NCI-H226 (cell line): ENCODE measurements at places on chromosomes 13 and 19.
A peak's percentile ranks its signal among the peaks of the same experiment; 100 is the strongest.

DNA sequence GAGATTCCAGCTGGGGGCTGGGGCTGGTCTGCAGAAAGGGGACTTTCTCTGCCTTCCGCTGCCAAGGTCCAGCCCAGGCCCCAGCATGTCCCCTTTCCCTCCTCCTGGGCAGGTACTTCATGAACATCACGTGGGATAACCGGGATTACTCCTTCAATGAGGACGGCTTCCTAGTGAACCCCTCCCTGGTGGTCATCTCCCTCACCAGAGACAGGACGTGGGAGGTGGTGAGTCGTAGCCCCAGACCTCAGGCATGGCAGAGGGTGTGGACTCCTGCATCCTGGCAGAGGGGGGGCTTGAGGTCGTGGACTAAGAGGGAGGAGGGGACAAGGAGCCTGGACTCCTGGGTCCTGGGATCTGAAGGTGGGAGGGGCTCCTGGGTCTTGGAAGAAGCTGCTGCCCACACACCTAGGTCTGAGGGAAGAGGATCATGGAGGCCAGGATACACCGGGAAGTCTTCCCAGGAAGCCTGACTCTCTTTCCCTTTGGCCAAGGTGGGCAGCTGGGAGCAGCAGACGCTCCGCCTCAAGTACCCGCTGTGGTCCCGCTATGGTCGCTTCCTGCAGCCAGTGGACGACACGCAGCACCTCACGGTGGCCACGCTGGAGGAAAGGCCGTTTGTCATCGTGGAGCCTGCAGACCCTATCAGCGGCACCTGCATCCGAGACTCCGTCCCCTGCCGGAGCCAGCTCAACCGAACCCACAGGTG is 20.6 kb downstream of the GRIN2D start:
- peak; percentile 56 for DNase-seq

GRCh38 chr19:29665826-29666577 is 741 bp downstream of the PLEKHF1 start:
- peak; percentile 37 for DNase-seq

DNA sequence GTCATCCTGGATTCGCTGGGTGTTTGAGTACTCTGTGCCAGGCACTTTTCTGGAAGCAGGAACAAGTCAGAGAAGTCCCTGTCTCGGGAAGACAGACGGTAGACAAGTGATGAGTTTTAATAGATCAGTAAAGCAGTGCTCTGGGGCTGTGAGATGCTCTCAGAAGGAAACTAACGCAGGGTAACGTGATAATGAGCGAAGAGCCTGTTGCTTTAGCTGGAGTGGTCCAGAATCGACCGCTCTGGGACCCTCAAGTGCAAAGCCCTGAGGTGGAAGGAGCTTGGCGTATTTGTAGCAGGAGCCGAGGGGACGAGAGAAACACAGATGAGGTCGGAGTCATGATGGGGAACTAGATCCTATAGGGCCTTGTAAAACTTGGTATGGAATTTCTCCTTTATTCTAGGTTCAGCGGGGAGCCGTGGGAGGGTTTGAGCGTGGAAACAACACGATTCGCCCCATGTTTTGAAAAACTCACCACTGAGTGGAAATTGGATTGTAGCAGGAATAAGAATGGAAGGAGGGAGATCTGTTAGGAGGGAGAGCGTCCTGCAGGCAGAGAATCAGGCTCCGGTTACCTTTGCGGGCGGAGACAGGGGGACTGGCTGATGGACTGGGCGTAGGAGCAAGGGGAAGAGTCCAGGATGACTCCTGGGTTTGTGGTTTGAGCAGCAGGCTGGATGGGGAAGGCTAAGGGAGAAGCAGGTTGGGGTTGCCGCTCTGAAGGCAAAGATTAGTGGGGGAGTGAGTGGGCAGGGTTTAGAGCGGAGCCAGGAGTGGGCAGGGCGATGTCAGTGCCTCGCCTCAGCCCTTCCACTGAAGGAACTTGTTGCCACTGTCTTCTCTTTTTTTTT is 763 bp downstream of the POLD1 start:
- peak; percentile 69 for DNase-seq

DNA sequence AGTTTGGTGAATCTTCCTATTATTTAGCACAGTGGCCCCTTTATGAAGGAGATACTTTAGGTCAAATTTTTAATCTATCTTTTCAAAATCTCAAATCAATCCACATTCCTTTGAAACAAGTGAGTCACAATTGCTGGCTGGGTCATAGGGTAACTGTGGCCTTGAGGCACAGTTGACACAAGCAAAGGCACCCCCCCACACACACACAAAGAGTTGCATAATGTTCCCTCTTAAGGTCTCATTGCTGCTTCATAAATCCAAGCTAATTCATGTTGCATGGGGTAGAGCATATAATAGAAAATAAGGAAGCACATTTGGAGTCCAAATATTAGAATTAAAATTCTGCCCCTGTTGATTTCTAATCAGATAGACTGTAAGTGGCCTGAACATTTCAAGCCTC is 171.5 kb downstream of the DLEU7 start:
- DNase-seq: no peak

DNA sequence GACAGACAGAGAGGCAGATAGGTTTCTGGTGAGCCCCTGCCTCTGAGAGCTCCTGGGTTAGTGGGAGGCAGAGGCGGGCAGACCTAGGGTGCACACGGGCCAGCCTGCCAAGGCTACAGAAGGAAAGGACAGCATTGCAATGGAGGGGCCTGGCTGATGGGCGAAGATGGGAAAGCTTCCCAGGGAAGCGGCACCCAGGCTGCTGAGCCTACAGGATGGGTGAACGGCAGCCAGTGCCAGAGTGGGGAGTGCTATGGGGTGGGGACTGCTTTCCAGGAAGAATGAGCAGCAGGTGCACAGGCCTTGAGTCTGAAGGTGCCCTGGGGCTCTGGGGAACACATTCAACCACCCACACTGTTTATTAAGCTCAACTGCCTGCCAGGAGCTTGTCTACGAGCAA is 702 bp upstream of the MAG start:
- DNase-seq: no peak

GRCh38 chr19:53333463-53334449 is at the start of gene ZNF845:
ZNF845 (plus strand) TSS chr19:53333749; CDS start chr19:53341308, 7,559 bp downstream.
- peak; percentile 87 for DNase-seq

DNA sequence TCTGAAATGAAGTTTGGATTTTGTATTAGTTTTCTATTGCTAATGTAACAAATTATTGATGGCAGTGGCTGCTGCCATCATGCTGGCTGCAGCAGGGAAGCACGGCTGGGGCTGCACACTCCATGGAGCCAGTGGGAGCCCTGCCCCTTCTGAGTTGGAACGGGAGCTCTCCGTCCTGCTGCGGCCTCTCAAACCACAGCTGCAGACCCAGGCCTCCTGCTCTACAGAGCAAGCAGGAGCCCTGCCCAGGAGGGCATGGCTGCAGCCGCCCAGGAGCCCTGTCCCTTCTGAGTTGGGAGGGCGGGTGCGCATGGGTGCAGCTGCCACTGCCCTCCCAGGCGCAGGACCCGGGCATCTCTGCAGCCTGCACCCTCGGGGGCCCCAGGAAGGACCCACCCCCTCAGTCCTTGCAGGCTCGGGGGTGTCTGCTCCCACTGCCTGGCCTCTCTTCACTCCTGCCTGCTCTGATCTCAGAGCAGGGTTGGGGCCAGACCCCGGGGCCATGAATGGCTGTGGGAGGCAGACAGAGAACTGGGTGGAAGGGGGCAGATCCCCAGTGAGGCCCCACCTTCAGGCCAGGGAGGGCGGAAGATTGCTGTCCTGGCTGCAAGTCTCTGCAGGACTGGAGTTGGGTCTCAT is 21.0 kb upstream of the ESD start:
- no peak for DNase-seq

GRCh38 chr19:50797781-50798658 is 7.8 kb downstream of the ACP4 start:
- DNase-seq: no peak

- DNase-seq: no peak
These were observed 10.6 kb downstream of the FCGBP start for GRCh38 chr19:39923862-39924261.

- DNase-seq: no peak
These were observed 16.4 kb downstream of the FREM2 start for GRCh38 chr13:38703255-38703654.

- DNase-seq: no peak
These were observed 1070.6 kb downstream of the PCDH9 start for GRCh38 chr13:66159511-66159910.

DNA sequence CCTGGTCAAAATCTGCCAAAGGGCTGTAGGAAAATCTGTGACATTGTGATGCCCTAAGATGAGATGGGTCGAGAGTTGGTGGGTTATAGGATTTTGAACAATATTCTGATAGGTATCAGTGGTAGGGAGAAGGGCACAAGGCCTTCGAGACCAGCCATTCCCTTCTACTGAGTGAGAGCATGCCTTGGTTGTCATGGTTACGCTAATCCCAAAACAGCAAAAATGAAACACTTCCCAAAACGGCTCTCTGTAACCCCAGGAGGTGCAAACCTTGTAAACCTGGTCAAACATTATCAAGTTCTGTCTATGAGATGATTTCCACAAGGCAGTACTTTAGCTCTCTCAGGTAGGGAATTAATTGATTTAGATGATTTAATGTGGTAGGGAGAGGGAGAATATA is 158.7 kb upstream of the RNF113B start:
- no peak for DNase-seq

GRCh38 chr13:97142452-97142851 is 79.7 kb upstream of the MBNL2 start:
- no peak for DNase-seq

- no peak for DNase-seq
These were observed 138.3 kb upstream of the RFC3 start for GRCh38 chr13:33679658-33680012.

DNA sequence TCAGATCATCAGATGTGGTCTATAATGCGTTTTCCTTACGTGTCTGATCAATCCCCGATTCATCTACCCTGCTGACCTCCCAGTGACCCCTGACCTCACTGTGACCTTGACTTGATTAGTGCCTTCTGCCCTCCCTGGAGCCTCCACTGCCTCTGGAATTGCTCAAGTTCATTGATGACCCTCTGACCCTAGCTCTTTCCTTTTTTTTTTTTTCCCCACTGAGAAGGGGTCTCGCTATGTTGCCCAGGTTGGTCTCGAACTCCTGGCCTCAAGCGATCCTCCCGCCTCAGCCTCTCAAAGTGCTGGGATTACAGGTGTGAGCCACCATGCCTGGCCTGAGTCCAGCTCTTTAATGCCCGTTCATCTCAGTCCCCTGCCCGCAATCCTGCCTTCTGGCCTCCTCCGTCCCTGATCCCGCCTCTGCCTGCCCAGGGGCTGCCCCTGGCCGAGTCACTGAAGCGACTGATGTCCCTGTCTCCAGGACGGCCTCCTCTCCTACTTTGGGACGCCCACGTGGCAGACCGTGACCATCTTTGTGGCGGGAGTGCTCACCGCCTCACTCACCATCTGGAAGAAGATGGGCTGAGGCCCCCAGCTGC is 4.0 kb upstream of the FTL start:
- DNase-seq: no peak

- DNase-seq: peak; percentile 58
These were observed 871.4 kb upstream of the GPC6 start for GRCh38 chr13:92355213-92355612.

GRCh38 chr19:50532952-50533351 is 19.2 kb upstream of the ASPDH start:
- no peak for DNase-seq

- DNase-seq: no peak
These were observed 107.4 kb upstream of the DOCK9 start for GRCh38 chr13:99085139-99085807.

- DNase-seq: no peak
These were observed 101.2 kb downstream of the ZNF536 start for GRCh38 chr19:30473334-30473867.

DNA sequence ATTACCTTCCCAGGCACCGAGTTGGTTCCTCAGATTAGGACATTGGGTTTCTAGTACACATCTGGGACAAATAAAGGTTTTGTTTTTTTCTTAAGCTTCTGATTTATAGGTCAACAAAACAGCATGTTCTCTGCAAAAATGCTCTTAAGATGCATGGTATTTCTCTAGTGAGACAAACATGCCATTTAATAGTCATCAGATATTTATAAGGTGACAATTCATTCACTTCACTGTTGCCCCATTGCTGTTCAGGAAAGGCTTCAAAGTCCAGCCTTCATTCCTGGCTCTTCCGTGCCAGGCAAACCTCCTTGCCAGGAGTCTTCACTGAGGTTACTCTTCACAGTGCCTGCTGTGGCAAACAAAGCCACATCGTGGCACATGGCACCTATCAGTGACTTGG is 156.3 kb upstream of the FNDC3A start:
- DNase-seq: no peak

- peak; percentile 9 for DNase-seq
These were observed at the start of gene PALM for GRCh38 chr19:708154-709143. PALM (plus strand) TSS chr19:708935; CDS start chr19:709147, 212 bp downstream.

- no peak for DNase-seq
These were observed 8.4 kb downstream of the PALM3 start for GRCh38 chr19:14053500-14053899.

- peak; percentile 86 for DNase-seq
These were observed 109.8 kb downstream of the KL start for GRCh38 chr13:33125821-33126570.

GRCh38 chr13:104984296-104984818 is 1551.1 kb downstream of the EFNB2 start:
- peak; percentile 26 for DNase-seq
